Activated naive CD4-positive, alpha-beta T cell treated with anti-CD3 and anti-CD28 coated beads, Interleukin-2, amount 50 U/mL, for 72 hours (primary cell): ENCODE measurements at places on chromosomes 3 and 15. TPM values are rescaled to one million over a fixed set of nuclear protein-coding genes. Genes with fewer than 3 reads are reported as not detected.

The GOLGB1 gene
- total RNA-seq = 31.8 TPM

The SAMD7 gene
- not detected for total RNA-seq

The MESD gene
- 21.8 TPM for total RNA-seq

The CFAP20DC gene
- total RNA-seq = 2.6 TPM

The DLL4 gene
- total RNA-seq = not detected

The TRIM59 gene
- total RNA-seq = 28.7 TPM

The HESX1 gene
- total RNA-seq = 1.3 TPM

The EOMES gene
- total RNA-seq = 0.29 TPM

The TJP1 gene
- not detected for total RNA-seq

The PIF1 gene
- total RNA-seq = 56.0 TPM

The TLE3 gene
- total RNA-seq = 82.9 TPM

The CD276 gene
- 2.5 TPM for total RNA-seq

The NOX5 gene
- not detected for total RNA-seq

The ANKRD63 gene
- total RNA-seq = not detected

The CLDN18 gene
- total RNA-seq = not detected

The GXYLT2 gene
- 0.08 TPM for total RNA-seq

- DNase-seq = no peak
Observed at GRCh38 chr15:55270291-55270690, 19.3 kb downstream of the RAB27A start.

DNA sequence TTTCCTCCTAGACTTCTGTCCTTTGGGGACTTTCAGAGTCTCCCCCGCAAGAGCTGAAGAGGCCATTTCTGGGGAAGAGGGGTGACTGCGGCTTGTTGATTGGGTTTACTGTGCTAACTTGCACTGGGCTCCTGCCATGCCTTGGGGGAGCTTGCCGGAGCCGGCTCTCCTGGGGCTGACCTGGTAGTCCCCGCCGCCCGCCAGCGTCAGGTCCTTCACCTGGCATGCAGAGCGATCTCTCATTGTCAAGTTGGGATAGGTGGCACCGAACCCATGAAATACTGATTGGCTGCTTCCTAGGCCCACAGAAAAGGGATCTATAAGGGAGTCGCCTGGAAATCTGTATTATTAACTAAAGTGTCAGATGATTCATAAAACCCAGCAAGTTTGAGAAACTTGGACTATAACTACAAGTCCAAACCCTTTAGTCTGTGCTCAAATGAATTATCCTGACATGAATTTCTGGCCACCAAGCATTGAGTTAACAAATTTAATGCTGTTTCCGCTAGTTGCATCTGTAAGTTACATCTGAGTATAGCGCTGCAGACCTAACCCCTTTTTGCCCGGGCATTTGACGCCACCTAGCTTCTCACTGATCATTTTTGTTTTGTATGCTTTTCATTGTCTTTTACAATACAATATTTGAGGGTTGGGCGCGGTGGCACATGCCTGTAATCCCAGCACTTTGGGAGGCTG, 607 bp upstream of the IMP3 start:
- DNase-seq = no peak

GRCh38 chr3:20666091-20666490, 480.1 kb upstream of the SGO1 start:
- no peak for DNase-seq

DNA sequence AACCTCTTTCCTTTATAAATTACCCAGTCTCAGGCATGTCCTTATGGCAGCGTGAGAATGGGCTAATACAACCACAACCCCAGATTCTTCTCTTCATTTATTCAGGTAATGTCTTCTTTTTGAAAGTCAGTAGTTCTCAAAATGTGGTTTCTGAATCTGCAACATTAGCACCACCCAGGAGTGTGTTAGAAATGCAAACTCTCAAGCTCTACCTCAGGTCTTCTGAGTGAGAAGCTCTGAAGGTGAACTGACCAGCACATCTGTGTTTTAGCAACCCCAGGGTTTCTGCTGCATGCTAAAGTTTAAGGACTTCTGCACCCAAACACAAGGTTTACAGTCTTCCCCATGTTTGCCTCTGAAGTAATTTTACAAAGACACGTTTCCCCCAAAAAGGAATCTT, 22.3 kb upstream of the TRIM59 start:
- DNase-seq = no peak

DNA sequence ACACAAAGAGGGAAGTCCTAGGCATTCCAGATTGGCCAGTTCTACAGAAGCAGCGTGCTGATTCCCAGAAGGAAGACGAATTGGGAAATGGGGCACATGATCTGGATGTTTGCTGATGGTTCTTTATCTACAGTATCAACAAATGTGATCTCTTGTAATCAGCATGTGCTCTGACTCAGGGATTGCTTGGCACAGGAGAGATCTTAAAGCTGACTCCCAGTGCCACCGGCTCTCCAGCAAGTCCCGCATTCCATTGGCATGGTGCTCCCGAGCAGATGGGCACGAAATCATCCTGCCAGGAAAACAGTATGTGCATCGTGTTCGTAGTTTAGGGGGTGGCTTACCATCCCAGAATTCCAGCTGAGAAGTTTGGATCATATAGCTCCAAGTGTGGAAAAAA, 259.9 kb upstream of the NR2F2 start:
- no peak for DNase-seq

GRCh38 chr3:94304954-94305353, 242.1 kb downstream of the NSUN3 start:
- no peak for DNase-seq

- DNase-seq = no peak
Observed at GRCh38 chr3:122469659-122470058, 45.1 kb downstream of the KPNA1 start.

DNA sequence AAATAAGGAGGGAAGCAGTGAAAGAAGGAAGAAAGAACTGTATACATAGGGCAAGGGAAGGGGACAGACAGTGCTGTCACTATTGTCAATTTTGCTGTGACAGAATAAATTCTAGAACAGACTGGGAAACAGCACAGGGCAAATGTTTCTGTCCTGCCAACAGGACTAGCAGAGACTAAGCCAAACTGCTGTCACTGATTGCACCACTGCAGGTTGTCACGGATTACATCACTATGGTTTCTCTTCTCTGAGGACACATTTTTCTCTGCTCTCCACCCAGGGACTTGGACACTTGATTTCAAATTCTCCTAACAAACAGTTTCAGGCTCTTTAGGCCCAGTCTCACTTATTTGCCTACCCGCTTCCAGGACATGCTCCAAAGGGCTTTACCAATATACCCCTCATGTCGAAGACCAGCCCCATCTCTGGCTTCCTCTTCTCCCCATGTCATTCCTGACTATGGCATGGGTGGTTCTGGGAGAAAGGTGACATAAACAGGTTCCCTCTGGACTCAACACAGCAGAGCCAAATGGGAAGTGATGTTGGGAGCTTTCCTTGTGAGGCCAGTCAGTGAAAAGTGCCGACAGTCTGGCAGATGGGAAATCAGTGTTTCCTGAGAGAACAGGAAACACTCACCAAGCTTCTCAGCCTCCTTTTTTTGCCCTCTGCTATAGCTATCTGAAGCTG, 70.2 kb upstream of the ST3GAL6 start:
- DNase-seq = no peak

DNA sequence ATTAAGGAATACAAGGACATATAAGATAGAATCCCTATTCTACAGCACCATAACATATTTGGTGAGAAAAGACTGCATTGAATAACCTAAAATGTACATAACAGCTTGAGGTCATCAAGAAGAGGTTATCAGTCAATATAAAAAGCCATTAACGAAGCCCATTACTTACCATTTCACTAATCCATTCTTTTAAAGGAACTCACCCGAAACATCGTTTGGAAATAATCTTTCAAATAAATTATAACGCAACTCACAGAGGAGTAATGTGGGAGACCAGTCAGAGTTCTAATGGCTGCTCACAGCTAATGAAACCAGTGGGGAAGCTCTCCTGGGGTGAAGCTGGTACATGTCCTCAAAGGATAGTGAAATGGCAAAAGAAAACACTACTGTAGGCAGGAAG, 188.4 kb downstream of the TBC1D5 start:
- DNase-seq = no peak

- no peak for DNase-seq
Observed at GRCh38 chr3:148068466-148068865, 629.2 kb upstream of the AGTR1 start.

DNA sequence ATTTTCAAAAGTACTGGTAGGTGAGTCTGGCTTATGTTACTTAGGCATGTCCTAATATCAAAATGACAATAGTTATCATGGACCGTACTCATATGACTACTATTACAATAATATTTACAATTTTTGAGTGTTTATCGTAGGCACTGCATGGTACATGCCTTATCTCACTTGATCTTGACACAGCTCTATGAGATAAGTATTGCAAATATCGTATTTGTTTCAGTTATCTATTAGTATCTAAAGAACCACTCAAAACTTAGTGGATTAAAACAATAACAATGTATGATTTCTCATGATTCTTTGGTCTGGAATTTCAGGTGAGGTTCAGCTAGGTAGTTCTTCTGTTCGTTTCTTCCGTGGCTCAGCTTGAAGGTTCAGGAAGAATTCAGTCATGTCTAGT, 59.7 kb upstream of the XCR1 start:
- DNase-seq = no peak

- DNase-seq = no peak
Observed at GRCh38 chr15:35858707-35859106, 312.7 kb upstream of the DPH6 start.

GRCh38 chr3:174330303-174330702, 528.8 kb upstream of the NAALADL2 start:
- no peak for DNase-seq

- no peak for DNase-seq
Observed at GRCh38 chr3:78791753-78792152, 976.0 kb downstream of the ROBO1 start.

- no peak for DNase-seq
Observed at GRCh38 chr15:33113666-33114373, 80.7 kb downstream of the FMN1 start.

- DNase-seq = no peak
Observed at GRCh38 chr3:115475178-115476041, 147.9 kb upstream of the GAP43 start.

DNA sequence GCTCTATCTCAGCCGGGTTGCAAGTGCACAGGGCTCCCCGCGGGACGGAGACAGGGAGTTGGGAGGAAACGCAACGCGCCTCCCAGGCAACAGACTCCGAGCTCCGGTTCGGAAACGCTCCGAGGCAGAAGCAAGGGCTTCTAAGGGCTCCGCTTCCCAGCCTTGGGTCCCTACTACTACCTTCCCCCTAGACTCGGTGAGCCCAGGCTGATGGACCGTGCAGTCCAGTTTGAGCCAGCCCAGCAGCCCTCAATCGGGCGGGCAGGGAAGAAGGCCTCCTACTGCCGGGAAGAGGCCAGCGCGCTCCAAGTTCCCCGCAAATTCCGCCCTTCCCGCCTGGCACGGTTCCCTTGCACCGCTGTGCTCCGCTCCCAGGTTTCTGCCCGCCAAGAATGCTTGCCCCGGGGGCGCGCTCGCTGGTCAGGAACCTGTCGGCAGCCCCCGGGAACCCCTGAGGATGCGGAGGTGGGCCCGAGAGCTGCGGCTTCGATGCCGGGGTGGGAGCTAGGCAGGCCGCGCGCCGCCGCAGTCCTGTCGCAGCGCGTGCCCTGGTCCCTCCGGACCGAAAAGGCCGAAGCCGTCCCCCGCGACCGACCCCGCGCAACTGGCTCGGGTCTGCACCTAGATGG, 728 bp downstream of the TRANK1 start:
- peak; percentile 35 for DNase-seq

DNA sequence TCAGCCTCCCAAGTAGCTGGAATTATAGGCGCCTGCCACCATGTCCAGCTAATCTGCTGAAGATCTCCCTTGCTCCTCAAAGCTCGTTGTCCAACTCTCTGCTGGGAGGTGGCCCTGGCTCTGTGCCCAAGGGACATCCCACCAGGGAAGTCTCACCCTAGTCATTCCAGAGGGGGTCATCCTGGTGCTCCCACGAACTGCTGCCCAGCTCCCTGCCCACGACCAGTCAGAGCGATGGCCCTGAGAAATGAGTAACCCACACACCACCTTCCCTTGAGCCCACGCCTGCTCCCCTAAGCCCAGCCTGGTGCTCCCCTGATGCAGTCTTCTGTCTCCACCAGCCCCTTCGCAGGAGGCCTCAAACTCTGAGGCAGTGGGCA, 5.2 kb downstream of the KLHL25 start:
- DNase-seq = peak; percentile 47

- no peak for DNase-seq
Observed at GRCh38 chr3:65473736-65474135, 565.0 kb downstream of the MAGI1 start.

- DNase-seq = no peak
Observed at GRCh38 chr3:16917256-16917935, 32.6 kb downstream of the PLCL2 start.

- DNase-seq = peak; percentile 41
Observed at GRCh38 chr15:99998661-99999101, 265.4 kb upstream of the LYSMD4 start.

GRCh38 chr3:51678186-51678585, 7.1 kb downstream of the TEX264 start:
- no peak for DNase-seq

DNA sequence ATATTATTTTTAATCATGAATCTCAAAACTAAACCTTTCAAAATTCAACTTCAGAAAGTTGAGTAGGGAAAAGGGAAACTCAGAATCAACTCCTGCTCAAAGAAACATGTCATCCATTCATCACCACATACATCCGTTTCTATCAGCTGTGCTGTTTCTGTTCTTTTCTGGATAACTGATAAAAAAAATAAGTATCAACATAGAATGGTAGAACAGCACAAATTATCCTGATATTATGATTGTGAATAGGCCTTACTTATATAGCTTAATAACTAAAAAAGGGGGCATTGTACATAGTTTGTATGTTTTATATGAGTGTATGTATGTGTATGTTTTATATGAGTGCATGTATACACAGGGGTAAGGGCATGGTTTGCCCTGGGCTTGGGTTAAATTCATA, 3.1 kb downstream of the TM4SF1 start:
- DNase-seq = no peak

- DNase-seq = no peak
Observed at GRCh38 chr3:177622520-177622919, 425.2 kb upstream of the TBL1XR1 start.

GRCh38 chr3:40718209-40718608, 193.4 kb downstream of the ZNF621 start:
- DNase-seq = no peak

- no peak for DNase-seq
Observed at GRCh38 chr3:143644370-143645089, 203.7 kb downstream of the SLC9A9 start.
